Activated T-helper 1 cell treated with anti-CD3 and anti-CD28 coated beads, Interleukin-12 subunit alpha, Interleukin-12 subunit beta, Interleukin-2, Interleukin-4 antibody, amounts not matched to agents 30 ng/mL and 10 ng/mL and 1 ng/mL, durations not matched to agents 14 hours and 24 hours and 36 hours (primary cell): ENCODE measurements at places on chromosomes 7 and 10. TPM values are rescaled to one million over a fixed set of nuclear protein-coding genes. Genes with fewer than 3 reads are reported as not detected.

GRCh38 chr7:129777195-129777844, 165.8 kb downstream of the NRF1 start:
- H3K36me3 ChIP-seq = peaks cover 2% of the 10 kb centered on the region
- H3K4me1 ChIP-seq = peaks cover 9% of the 10 kb centered on the region
- no peak overlapping the region for H3K27ac ChIP-seq
- no peak overlapping the region for H3K4me3 ChIP-seq

DNA sequence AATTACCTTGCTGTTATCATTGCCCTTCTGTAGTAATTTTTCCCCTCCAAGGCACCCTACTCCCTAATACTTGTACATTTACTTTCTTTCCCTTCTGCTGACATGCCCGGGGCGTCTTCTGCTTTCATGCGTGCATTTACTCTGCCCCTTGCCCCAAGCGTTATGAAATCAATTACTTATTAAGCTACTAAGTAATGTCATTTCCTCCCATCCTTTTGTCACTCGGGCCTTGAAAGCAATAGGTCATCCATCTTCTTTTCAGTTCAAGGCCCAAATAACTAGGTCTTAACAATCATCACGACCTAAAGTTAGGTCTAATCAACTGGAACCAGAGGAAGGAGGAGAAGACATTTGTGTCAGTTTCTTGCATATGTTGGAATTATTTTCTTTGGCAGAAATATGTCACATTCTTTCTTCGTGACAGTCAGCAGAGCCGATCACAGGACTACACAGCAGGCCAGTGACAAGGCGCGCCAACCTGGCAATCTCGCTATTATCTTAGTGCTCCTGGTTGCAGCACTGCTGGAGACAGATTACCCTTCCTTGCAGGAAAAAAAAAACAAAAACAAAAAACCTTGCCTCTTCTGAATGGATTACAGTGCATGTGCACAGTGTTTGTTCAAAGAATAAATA, 179.2 kb downstream of the RELN start:
- no peak overlapping the region for H3K4me3 ChIP-seq
- H3K27ac ChIP-seq = no peak overlapping the region
- no peaks in the 10 kb centered on the region for H3K27me3 ChIP-seq

DNA sequence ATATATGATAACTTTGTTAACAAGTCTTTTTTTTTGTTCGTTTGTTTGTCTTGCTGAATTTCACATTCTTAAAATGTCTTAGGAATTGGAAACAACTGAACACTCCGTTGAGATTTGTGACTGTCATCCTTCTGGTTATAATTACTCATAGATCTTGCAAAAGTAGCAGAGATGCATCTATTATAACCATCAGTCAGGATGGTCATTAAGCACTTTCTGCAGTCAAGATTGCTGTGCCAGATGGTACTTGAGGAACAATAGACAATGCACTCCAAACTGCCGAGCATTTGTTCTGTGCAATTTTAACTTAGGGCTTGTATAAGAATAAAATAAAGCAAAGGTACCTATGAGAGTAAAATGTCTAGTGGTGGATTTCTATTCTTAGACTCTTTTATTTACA, 710.1 kb upstream of the KCND2 start:
- H3K27ac ChIP-seq = no peak overlapping the region
- no peak overlapping the region for H3K4me3 ChIP-seq
- H3K27me3 ChIP-seq = no peaks in the 10 kb centered on the region
- H3K4me1 ChIP-seq = no peaks in the 10 kb centered on the region
- H3K36me3 ChIP-seq = no peaks in the 10 kb centered on the region

- H3K27ac ChIP-seq = no peak overlapping the region
- no peaks in the 10 kb centered on the region for H3K27me3 ChIP-seq
These were observed 38.6 kb upstream of the ZMIZ2 start for GRCh38 chr7:44709945-44710596.

DNA sequence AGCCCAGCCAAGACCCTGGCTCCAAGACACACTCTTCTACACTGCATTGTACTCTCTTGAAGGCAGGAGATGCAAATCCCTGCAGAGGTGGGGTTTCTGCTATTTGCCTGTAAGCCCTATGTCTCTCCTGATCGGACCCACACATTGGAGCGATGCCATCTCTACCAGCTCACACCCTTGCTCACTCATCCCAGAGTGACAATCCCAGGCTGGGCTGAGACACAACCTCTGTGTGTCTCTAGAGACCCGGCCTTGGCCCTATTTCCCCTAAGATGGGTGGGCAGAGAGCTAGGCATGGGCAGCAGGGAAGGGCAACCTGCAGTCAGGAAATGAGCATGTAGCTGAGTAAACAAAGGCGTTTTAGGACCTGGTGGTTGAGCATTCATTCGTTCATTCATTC, 25.6 kb downstream of the CCDC3 start:
- no peak overlapping the region for H3K4me3 ChIP-seq
- H3K27me3 ChIP-seq = peaks cover 4% of the 10 kb centered on the region
- H3K4me1 ChIP-seq = no peaks in the 10 kb centered on the region
- no peak overlapping the region for H3K27ac ChIP-seq

GRCh38 chr10:119315128-119316001, 108.0 kb downstream of the GRK5 start:
- H3K4me1 ChIP-seq = peaks cover 64% of the 10 kb centered on the region
- peak overlapping the region; percentile 95 for H3K27ac ChIP-seq
- H3K4me3 ChIP-seq = peak overlapping the region; percentile 62
- peak; percentile 64 for DNase-seq

DNA sequence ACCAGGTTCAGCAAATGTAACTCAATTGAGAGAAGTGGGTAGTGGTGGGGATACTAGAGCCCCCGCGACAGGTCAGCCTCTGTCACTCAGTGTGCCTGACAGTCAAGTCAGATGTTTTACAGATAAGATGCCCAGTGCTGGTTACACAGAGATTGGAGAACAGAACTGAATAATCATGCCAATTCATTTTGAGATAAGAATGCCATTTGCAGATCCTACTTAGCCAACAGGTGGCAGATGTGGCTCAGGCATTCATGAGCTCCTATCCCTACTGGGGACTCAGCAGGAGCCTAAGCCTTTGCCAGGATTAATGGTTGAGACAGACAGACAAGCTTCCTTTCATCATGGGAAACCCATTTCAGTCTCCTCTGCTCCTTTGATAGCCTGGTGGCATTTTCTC, 137.8 kb downstream of the MAPK8 start:
- no peaks in the 10 kb centered on the region for H3K4me1 ChIP-seq
- no peak for DNase-seq
- H3K27me3 ChIP-seq = peaks cover 2% of the 10 kb centered on the region

The MCMBP gene
- 122 and 133 TPM in 2 replicates for total RNA-seq

The MACROH2A2 gene
- total RNA-seq = 3.4 and 3.5 TPM in 2 replicates

The JCAD gene
- total RNA-seq = 0.15 and 0.31 TPM in 2 replicates

The TBXAS1 gene
- 2.4 and 3.1 TPM in 2 replicates for total RNA-seq

The FOXL3 gene
- total RNA-seq = not detected in 2 replicates
